Cortex of kidney (tissue), 1 donor: ENCODE measurements at places on chromosomes 7 and 10.

GRCh38 chr10:34644224-34644623 lies 170.9 kb downstream of the PARD3 start:
- no peak for DNase-seq

DNA sequence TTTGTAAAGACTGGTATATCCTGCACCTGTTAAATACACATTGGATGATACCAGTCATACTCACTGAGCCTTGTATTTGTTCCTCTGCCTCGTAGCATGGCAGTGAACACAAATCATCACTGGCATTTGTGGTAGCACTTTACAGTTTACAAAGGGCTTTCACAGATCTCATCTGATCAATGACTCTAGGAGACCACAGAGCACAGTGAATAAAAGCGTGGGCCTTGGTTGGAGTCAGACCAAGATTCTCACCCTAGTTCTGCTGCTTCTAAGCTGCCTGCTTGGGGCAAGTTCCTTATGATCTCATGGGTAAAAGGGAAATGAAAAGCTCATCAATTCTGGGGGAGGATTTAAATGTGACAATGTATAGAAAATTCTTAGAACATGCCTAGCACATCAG lies 129.9 kb upstream of the AGK start:
- DNase-seq, result no peak

DNA sequence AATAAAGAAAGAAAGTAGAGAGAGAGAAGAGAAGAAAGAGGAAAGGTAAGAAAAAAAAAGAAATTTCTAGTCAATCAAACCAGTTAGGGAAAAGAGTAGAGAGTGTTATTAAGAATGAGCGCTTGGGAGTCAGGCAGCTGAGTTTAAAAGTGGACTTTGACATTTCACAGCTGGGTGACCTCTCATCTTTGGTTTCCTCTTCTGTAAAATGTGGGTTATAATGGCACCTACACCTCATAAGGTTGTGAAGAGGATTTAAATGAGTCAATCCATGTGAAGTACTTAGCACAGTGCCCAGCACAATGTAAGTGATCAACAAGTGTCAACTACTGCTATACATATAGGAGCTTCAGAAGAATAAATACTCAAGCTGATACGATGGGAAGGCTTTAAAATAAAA lies 12.2 kb downstream of the HOXA1 start:
- DNase-seq, result no peak

- DNase-seq, result no peak
These were observed 46.9 kb upstream of the STK17A start for GRCh38 chr7:43535810-43536585.

GRCh38 chr10:30868611-30869010 lies 163.1 kb downstream of the ZNF438 start:
- no peak for DNase-seq

DNA sequence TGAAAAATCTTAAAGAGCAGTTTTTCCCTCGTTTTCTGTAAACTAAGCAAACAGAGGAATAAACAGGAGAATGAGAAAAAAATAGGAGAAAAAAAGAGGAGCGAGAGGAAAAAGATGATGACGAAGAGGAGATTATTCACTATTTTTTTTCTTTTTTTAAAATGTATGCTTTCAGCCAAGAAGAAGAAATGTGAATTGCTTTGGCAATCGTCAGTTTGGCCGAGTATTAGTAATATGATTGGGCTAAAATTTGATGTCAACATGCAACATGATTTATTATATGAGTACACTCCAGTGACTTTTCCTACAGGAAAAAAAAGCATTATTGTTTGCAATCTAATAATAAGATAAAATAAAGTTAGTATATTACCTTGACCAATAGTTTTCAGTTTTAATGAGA lies 26.3 kb downstream of the VWDE start:
- no peak for DNase-seq

- DNase-seq, result no peak
These were observed 62.5 kb downstream of the GATA3 start for GRCh38 chr10:8116926-8117493.

DNA sequence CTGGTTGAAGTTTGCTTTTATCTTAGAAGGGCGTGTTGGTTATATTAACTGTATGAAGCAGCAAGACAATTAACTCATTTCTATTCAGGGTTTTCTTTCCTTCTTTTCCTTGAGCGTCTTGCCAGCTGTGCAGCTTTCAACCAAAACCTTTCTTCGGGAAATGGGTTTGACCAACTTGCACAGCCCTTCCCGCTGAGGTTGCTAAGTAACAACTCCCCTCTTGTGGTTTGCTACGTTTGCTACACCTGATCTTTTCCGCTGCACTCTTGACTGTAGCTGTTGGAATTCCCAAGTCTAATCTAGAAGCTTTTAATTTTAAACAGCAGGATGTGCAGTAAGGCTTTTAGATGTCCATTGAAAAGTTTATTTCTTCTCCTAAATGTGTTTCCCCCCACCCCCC lies 116.9 kb downstream of the CDCA7L start:
- DNase-seq, result no peak

GRCh38 chr7:143419880-143420279 lies 11.2 kb upstream of the EPHA1 start:
- DNase-seq, result no peak

- DNase-seq, result no peak
These were observed 3.1 kb upstream of the ANTXRL start for GRCh38 chr10:46283580-46284285.

DNA sequence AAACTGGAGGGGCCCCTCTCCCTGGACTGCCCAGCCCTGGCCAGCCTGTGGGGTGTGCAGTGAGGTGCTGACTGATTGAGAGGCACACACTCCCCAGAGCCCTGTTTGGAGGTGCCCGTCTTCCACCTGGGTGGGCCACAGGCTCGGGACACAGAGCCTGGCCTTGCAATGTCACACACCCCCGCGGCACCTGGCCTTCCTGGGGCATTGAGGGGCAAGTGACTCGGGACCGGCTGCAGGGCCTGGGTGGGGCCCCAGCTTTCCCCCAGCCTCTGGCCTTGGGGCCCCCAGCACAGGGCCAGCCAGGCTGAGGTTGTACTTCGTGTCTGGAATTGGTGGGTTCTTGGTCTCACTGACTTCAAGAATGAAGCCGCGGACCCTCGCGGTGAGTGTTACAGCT lies 13.9 kb upstream of the NKX6-2 start:
- DNase-seq, result no peak

DNA sequence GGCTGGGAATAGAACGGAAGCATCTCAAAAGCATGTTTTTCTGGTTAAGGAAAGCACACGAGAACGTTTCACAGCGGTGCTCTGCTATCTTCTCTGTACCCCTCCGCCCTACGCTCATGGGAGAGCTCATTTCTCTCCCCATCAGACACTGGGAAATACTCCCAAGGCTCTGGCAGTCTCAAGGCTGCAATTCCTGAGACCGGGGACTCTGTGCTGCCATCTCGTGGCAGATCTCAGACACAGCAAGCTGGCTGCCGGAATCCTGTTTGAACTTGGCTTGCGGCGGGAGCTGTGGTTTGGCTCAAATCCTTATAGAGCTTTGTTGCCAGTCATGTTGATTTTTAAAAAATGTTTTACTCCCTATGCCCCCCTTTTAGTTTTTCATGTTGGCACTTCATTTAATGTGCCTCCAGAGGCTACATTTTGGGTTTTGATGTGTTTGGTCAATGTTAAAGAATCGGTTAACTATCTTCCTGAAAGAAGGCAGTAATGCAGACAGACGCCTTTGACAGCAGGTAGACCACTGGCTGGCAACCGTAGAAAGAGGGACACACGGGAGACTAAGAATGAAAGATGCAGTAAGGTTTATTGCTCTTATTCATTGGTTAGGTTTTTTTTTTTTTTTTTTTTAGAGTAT lies 27.6 kb downstream of the BMPER start:
- DNase-seq, result no peak

GRCh38 chr7:128357217-128357613 lies 4.3 kb downstream of the PRRT4 start:
- DNase-seq, result no peak

GRCh38 chr10:79229071-79229541 lies 118.2 kb upstream of the PPIF start:
- DNase-seq, result no peak

- no peak for DNase-seq
These were observed 763.7 kb upstream of the POM121L12 start for GRCh38 chr7:52271703-52272102.

- DNase-seq, result no peak
These were observed 542.3 kb upstream of the NRP1 start for GRCh38 chr10:33876584-33877400.

- no peak for DNase-seq
These were observed 33.8 kb downstream of the BMPER start for GRCh38 chr7:33939121-33939520.

DNA sequence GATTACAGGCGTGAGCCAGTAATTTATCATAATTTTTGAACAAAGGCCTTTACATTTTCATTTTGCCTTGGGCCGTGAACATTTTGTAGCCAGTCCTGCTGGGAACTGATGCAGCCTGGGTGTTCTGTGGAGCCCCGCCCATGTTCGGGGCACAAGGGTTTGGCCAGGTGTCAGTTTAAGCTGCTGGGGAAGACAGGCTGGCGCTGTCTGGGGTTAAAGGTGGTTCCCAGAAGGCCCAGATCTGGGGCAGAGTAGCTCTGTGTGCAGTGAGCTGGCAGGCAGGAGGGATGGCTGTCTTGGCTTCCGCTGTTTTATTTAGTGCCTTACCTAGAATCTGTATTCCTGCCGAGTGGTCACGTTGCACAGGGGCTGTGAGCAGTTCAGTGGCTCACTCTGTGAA lies 50.2 kb downstream of the DOCK1 start:
- no peak for DNase-seq

DNA sequence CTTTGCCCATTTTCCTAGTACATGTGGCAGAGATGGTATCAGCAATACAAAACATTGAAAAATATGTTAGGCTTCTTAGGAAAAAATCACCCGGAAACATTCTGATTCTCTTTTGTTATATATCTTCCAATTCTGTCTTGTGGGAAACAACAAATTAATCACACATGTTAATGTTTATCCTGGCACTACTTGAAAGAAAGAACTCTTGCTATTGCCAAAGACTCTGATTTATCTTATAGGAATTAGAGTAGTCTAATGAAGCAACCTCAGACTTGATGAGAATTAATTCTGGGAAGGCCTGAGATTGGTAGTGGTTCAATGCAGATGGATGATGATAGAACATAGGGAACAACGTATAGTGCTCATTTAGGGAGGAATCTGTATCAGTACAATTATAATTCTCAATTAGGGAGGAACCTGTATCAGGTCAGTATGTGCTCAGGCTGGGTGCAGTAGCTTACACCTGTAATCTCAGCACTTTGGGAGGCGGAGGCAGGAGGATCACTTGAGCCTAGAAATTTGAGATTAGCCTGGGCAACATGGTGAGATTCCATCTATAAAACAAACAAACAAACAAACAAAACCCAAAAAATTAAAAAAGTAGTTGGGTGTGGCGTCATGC lies 50.7 kb downstream of the TAS2R16 start:
- no peak for DNase-seq

DNA sequence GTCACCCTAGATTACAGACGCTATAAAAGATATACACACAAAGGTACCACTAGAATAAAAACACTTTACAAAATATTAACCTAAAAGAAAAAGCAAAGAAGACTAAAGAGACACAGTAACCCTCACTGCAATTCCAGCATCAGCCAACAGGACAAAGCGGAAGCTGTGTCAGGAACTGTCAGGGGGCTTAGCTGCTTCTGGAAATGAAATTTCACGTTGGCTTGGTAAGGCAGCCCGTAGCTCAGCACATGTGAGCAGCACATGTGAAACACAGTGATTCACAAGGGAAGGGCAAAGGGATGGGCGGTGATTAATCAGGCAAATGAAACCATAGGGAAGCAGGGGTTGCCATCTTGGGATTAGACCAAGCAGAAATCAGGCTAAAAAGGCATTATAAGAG lies 195.4 kb downstream of the MGMT start:
- no peak for DNase-seq

DNA sequence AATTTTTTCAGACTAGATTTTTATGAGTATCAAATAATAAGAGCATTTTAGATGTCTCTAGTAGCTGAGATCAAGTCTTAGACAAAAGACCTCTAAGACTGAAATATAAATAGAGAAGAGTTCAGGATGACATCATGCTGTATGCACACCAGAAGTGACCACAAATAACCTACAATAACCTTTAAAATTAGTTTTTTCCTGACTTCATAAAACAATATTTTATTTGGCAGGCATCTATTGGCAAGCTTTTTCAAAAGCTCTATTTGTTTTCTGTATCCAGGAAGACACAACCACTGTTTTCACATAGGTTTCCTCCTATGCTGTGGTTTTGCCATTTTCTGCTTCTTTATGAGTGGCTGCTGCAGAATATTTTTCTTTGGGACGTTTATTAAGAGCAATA lies 359.1 kb downstream of the CRPPA start:
- DNase-seq, result no peak

GRCh38 chr10:57015187-57015586 lies 654.1 kb upstream of the ZWINT start:
- DNase-seq, result no peak

DNA sequence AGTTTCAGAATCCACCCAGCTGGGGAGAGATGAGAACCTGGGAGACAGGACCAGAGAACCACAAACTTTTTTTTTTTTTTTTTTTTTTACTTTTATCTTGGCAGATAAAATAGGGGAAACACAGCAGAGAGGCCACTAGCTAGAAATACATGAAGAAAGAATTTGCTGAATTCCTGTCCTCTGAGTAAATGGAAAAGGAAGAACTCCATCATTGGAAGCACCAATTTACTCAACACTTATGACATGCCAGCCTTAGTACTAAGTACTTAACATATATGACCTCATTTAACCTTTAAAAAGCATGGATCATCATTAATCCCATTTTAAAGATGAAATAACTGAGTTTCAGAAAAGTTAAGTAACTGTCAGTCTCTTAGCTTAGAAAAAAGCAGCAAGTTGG lies 343.0 kb upstream of the NPSR1 start:
- DNase-seq, result no peak

GRCh38 chr10:104146882-104147281 lies 24.9 kb downstream of the SFR1 start:
- no peak for DNase-seq

DNA sequence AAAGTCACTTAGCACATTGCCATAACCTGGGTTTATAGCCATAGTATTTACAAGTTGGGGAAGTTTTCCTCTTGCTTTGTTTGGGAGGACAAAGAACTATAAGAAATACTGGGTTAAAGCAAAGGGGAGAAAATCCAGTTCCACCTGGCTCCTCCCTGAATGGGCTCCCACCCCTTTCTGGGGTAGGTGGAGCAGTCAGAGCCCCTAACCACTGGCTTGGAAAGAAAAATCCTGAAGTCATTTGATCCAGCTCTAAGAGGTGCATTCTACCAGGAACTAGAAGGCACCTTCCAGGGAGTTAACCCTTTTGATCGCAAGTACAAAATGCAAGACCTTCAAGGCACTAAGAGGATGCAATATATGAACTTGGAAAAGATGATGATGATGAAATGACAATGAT lies 31.3 kb upstream of the TCF7L2 start:
- DNase-seq, result no peak
